ENCODE measurements at places on chromosomes 6 and 20. TPM values are rescaled to one million over a fixed set of nuclear protein-coding genes. Genes with fewer than 3 reads are reported as not detected.

The EYA4 gene
- total RNA-seq = 0.86 TPM

The CFAP61 gene
- total RNA-seq = 1.7 TPM

The CRISP3 gene
- not detected for total RNA-seq

The HACE1 gene
- total RNA-seq = 23.0 TPM

The APMAP gene
- 88.6 TPM for total RNA-seq

The TSHZ2 gene
- total RNA-seq = 8.5 TPM

The POFUT1 gene
- total RNA-seq = 47.5 TPM

The SLC22A2 gene
- total RNA-seq = not detected

The TUBB1 gene
- total RNA-seq = not detected

The DYNLT1 gene
- total RNA-seq = 118 TPM

The PRL gene
- not detected for total RNA-seq

The VTA1 gene
- 48.1 TPM for total RNA-seq

The C20orf202 gene
- total RNA-seq = 0.18 TPM

The LINC00237 gene
- not detected for total RNA-seq

DNA sequence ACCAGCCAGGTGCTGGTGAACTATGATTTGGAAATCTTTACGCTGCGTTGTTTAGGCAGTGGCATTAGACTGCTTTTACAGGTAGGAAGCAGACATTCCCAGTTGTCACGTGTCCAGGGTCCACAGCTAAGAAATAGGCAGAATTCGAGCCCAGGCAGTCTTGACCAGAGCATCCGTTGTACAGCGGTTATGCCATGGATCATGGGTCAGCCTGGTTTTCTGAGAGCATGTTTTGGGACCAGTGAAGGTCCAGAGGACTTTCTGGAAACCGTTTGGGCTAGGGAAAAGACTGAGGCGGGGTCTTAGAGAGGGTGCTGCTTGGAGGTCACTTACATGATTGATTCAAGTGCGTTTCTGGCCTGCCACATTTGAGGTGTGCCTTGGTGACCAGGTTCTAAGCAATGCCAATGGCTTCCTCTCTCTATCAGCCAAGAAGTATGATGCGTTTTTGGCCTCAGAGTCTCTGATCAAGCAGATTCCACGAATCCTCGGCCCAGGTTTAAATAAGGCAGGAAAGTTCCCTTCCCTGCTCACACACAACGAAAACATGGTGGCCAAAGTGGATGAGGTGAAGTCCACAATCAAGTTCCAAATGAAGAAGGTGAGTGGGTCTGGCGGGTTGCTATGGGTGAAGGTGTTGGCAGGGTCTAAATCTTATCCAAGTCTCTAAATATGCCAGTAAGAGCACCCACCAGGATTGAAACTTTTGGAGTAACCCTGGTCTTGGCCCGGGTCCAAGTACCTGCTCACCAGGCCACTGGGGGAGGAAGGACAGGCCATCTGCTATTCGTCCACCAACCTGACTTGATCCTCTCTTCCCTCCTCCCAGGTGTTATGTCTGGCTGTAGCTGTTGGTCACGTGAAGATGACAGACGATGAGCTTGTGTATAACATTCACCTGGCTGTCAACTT lies 1.8 kb downstream of the RPL10A start:
- peaks cover 43% of the 10 kb centered on the region for H3K4me1 ChIP-seq
- peaks cover 14% of the 10 kb centered on the region for H3K27me3 ChIP-seq
- H3K36me3 ChIP-seq = peaks cover 31% of the 10 kb centered on the region

DNA sequence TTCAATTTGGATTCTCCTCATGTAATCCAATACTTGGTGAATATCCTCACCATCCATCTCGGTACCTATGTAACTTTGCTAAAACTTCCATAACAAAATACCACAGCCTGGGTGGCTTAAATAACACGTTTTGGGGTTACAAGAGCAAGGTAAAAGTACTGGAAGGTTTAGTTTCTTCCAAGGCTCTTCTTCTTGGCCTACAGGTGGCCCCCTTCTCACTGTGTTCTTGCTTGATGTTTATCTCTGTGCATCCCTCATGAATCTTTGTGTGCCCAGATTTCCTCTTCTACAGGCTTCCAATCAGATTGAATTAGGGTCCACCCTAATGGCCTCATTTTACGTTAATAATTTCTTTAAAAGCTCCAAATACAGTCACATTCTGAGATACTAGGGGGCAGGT lies 163.3 kb upstream of the HCRTR2 start:
- no peak overlapping the region for H3K27ac ChIP-seq
- H3K4me3 ChIP-seq = no peak overlapping the region
- no peaks in the 10 kb centered on the region for H3K27me3 ChIP-seq
- peaks cover 2% of the 10 kb centered on the region for H3K36me3 ChIP-seq
- peaks cover 6% of the 10 kb centered on the region for H3K4me1 ChIP-seq

DNA sequence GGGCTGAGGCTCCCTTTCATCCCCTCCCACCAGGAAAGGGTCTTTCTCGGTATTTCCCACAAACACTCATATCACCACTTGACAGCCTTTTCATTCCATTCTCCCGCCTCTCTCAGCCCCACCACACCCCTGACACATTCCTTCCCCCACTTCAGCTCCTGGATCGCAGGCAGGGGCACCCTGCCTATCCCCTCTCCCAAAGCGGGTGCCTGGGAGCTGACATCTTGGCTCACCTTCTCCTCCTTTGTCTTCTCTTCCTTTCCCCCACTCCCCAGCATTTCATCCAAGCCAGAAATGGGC lies 10.2 kb upstream of the VEGFA start:
- H3K27ac ChIP-seq = no peak overlapping the region
- DNase-seq = no peak
- H3K36me3 ChIP-seq = no peaks in the 10 kb centered on the region
- no peak overlapping the region for H3K4me3 ChIP-seq

DNA sequence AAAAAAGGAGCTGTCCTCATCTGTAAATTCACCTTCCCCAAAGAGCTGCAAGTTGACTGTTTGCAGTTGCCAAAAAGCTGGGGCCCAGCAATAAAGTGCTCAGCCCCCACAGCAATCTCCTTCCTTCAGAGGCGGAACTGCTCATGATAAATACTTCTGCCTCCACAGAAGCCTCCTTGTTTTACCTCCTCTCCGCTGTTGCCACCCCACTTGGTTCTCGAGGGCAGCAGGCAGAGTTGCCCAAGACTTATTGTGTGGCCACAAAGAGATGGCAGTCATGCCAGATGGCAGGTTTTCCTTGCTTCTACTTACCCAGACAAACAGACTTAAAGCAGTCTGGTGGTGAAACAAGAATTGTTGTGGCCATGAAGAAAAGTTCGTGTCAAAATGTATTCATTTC lies 66.3 kb downstream of the SLX4IP start:
- H3K4me3 ChIP-seq = no peak overlapping the region
- peaks cover 65% of the 10 kb centered on the region for H3K4me1 ChIP-seq
- no peaks in the 10 kb centered on the region for H3K36me3 ChIP-seq
- H3K27me3 ChIP-seq = no peaks in the 10 kb centered on the region

GRCh38 chr20:9490161-9490560 lies 24.2 kb upstream of the LAMP5 start:
- H3K4me3 ChIP-seq = no peak overlapping the region
- no peak for DNase-seq
- no peak overlapping the region for H3K27ac ChIP-seq
- no peaks in the 10 kb centered on the region for H3K36me3 ChIP-seq
- H3K4me1 ChIP-seq = peaks cover 4% of the 10 kb centered on the region
- no peaks in the 10 kb centered on the region for H3K27me3 ChIP-seq

- H3K4me1 ChIP-seq = peaks cover 4% of the 10 kb centered on the region
- H3K27me3 ChIP-seq = peaks cover 9% of the 10 kb centered on the region
- DNase-seq = no peak
- H3K36me3 ChIP-seq = peaks cover 2% of the 10 kb centered on the region
- no peak overlapping the region for H3K27ac ChIP-seq
Measured at GRCh38 chr6:40881501-40881900, 157.5 kb downstream of the UNC5CL start.

- H3K4me1 ChIP-seq = peaks cover 16% of the 10 kb centered on the region
- H3K27ac ChIP-seq = no peak overlapping the region
- H3K36me3 ChIP-seq = no peaks in the 10 kb centered on the region
- no peak for DNase-seq
- H3K4me3 ChIP-seq = no peak overlapping the region
Measured at GRCh38 chr6:90578894-90579549, 7.8 kb downstream of the MAP3K7 start.

- H3K36me3 ChIP-seq = no peaks in the 10 kb centered on the region
- H3K4me3 ChIP-seq = no peak overlapping the region
- no peak for DNase-seq
- peaks cover 74% of the 10 kb centered on the region for H3K27me3 ChIP-seq
- no peak overlapping the region for H3K27ac ChIP-seq
Measured at GRCh38 chr20:22512911-22513489, 71.4 kb downstream of the FOXA2 start.

GRCh38 chr20:49245921-49246740 lies 26.9 kb downstream of the DDX27 start:
- peak overlapping the region; percentile 13 for H3K27ac ChIP-seq
- H3K27me3 ChIP-seq = no peaks in the 10 kb centered on the region
- no peak overlapping the region for H3K4me3 ChIP-seq
- no peak for DNase-seq
- peaks cover 7% of the 10 kb centered on the region for H3K36me3 ChIP-seq

DNA sequence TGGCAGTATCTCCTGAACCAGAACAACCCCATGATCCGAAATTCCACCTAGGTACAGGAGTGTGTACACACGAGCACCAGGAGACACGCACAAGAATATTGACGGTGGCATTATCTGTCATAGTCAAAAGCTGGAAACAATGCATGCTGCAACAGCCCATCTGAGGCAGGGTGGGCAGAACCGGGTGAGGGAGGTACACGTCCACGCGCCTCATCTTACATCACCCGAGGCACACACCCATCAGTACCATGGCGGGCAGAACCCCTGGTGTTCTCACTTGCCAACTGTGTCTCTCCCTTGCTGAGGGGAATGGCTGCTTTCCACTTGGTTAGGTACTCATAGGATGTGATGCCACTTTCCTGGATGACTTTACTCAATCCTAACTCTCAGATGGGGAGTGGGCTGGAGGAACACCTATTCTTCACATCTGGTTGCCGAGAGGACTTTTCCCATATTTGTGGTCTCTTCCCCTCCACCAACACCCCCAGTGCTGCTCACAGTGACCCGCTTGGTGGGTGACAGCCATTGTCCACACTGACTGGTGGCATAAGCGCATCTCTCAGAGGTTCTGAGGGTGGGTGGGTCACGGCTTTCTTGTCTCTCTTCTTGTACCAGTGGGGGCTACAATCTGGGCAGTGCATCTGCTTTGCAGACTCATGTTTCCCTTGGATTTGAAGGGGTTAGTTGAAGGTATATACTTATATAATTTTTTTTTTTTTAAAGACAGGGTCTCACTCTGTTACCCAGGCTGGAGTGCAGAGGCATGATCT lies 13.5 kb downstream of the PPP1R3G start:
- no peak for DNase-seq
- no peaks in the 10 kb centered on the region for H3K4me1 ChIP-seq
- H3K36me3 ChIP-seq = no peaks in the 10 kb centered on the region
- H3K27ac ChIP-seq = no peak overlapping the region
- H3K4me3 ChIP-seq = no peak overlapping the region

- H3K4me1 ChIP-seq = peaks cover 4% of the 10 kb centered on the region
- no peak overlapping the region for H3K4me3 ChIP-seq
Measured at GRCh38 chr6:165854863-165855593, 192.0 kb upstream of the PDE10A start.

DNA sequence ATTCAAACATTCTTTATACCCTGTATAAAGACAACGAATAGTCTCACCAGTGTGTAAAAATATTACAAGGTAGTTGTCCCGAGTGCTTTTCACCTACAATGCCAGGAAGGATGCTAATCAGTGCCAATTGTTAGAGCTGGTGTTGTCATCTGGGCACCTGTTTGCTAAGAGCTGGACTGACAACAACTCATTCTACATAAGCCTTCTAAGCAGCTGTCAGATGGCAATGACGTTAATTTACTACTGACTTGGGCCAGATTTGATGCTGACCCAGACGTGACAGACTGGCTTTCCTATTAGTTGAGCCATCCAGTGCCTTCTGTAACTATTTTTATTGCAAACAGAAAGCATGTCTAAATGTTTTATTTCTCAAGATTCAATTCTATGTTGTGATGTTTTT lies 355.2 kb downstream of the ADGRB3 start:
- no peak overlapping the region for H3K4me3 ChIP-seq
- DNase-seq = no peak
- H3K27me3 ChIP-seq = no peaks in the 10 kb centered on the region
- H3K4me1 ChIP-seq = peaks cover 4% of the 10 kb centered on the region
- no peaks in the 10 kb centered on the region for H3K36me3 ChIP-seq
- H3K27ac ChIP-seq = no peak overlapping the region

GRCh38 chr6:104621396-104621795 lies 238.3 kb downstream of the HACE1 start:
- no peak overlapping the region for H3K4me3 ChIP-seq
- no peaks in the 10 kb centered on the region for H3K27me3 ChIP-seq
- no peak overlapping the region for H3K27ac ChIP-seq
- no peaks in the 10 kb centered on the region for H3K36me3 ChIP-seq
- peaks cover 5% of the 10 kb centered on the region for H3K4me1 ChIP-seq

DNA sequence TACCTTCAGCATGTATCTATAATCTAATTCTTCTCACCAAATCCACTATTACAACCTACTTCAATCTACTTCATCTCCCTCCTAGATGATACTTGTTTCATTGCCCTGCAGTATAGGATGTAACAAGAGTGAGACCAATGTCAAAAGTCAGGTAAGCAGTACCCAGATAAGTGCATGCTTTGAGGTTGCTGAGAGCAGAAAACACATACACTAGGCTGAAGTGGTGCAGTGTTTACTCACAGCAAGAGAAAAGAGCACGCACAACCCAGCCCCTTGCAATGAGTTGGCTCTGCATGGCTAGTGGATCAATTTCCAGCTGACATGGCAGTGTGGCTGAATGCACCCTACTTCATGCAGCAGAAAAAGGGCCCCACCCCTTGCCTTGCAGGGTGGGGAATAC lies 199.9 kb downstream of the EPHA7 start:
- no peaks in the 10 kb centered on the region for H3K4me1 ChIP-seq
- no peak for DNase-seq
- H3K27me3 ChIP-seq = no peaks in the 10 kb centered on the region

GRCh38 chr6:1477432-1478090 lies 88.2 kb downstream of the FOXF2 start:
- H3K4me3 ChIP-seq = no peak overlapping the region
- DNase-seq = no peak
- peaks cover 15% of the 10 kb centered on the region for H3K4me1 ChIP-seq
- peaks cover 4% of the 10 kb centered on the region for H3K36me3 ChIP-seq
- H3K27me3 ChIP-seq = no peaks in the 10 kb centered on the region
- H3K27ac ChIP-seq = no peak overlapping the region

DNA sequence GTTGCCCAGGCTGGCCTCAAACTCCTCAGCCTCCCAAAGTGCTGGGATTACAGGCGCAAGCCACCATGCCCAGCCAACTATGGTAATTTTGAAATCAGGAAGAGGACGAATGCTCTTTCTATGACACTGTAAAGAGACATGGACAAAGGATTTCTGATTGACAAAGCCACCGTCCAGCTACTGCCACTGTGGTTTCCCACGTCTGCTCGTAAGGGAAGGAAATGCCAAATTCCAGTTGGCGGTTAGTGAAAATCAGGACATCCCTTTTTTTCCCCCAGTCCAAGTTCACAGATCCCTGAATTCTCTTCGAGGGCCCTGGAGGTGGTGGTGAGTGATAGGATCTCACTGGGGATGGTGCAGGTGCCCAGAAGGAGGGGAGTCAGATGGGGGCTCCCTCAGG lies 31.2 kb downstream of the SNAI1 start:
- H3K36me3 ChIP-seq = no peaks in the 10 kb centered on the region
- peak overlapping the region; percentile 35 for H3K27ac ChIP-seq
- H3K4me3 ChIP-seq = no peak overlapping the region
- peaks cover 24% of the 10 kb centered on the region for H3K4me1 ChIP-seq
- peaks cover 4% of the 10 kb centered on the region for H3K27me3 ChIP-seq

- no peaks in the 10 kb centered on the region for H3K27me3 ChIP-seq
- DNase-seq = peak; percentile 6
- peak overlapping the region; percentile 65 for H3K27ac ChIP-seq
- peaks cover 12% of the 10 kb centered on the region for H3K4me1 ChIP-seq
- H3K4me3 ChIP-seq = no peak overlapping the region
- H3K36me3 ChIP-seq = no peaks in the 10 kb centered on the region
Measured at GRCh38 chr20:39986173-39986904, 702.7 kb downstream of the MAFB start.

Data from neural crest cell (in vitro differentiated cells).